Heart left ventricle (tissue), 16 donors: ENCODE measurements at places on chromosomes 16 and 17. TPM values are rescaled to one million over a fixed set of nuclear protein-coding genes. Genes with fewer than 3 reads are reported as not detected.

SOST gene
- not detected for total RNA-seq

DNA sequence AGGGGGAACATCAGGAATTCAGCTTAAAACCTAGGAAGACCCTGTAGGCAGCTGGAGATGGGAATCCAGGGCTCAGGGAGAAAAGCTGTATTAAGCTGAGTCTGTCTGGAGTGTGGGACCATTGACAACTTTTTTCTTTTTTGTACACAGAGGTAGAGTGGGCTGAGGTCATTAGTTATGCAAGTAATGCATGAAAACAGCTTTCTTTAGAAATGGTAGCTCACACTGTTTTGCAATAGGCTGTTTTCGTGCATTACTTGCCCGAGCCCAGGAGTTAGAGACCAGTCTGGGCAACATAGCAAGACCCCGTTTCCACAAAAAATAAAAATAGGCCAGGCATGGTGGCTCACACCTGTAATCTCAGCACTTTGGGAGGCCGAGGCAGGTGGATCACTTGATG, 46.5 kb downstream of the KATNIP start:
- H3K36me3 ChIP-seq = no peaks in the 10 kb centered on the region
- no peaks in the 10 kb centered on the region for H3K4me1 ChIP-seq
- H3K4me3 ChIP-seq = no peak overlapping the region
- H3K27me3 ChIP-seq = no peaks in the 10 kb centered on the region
- H3K27ac ChIP-seq = no peak overlapping the region

- H3K27me3 ChIP-seq = no peaks in the 10 kb centered on the region
- no peaks in the 10 kb centered on the region for H3K4me1 ChIP-seq
- no peak overlapping the region for H3K27ac ChIP-seq
- peaks cover 5% of the 10 kb centered on the region for H3K36me3 ChIP-seq
- no peak for DNase-seq
- H3K4me3 ChIP-seq = no peak overlapping the region
Measured at GRCh38 chr16:25177831-25178688, 38.7 kb upstream of the AQP8 start.

DNA sequence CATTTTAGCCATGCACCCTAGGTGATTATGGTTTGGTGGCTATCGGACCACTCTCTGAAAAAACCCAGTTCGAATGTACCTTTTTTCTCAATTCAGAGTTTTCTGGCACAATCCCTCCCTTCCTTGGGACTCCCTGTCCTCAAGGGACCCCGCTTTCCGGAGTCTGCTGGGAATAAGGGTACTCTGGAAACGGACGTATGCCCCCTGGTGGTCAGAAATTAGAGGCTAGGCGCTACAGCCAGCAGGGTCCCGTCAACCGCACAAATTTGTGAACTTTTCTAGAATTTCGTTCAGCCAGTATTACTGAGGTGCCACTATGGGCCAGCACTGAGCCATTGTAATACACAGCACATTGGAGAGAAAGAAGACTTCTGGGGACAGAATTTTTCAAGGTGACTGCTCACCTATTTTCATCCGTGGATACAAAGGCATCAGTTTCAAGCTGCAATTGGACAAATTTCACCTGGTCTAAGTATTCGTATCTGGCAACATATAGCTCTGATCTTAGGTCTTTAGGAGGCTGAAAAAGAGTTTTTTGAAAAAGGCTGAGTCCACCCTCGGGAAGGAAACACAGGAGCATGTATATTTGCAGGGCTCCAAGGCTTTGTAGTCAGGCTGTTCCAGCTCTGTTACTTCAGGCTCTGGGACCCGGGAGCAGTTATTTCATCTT, 27.1 kb upstream of the CRYBA1 start:
- no peaks in the 10 kb centered on the region for H3K27me3 ChIP-seq
- DNase-seq = peak; percentile 69
- no peaks in the 10 kb centered on the region for H3K4me1 ChIP-seq
- no peak overlapping the region for H3K4me3 ChIP-seq

DNA sequence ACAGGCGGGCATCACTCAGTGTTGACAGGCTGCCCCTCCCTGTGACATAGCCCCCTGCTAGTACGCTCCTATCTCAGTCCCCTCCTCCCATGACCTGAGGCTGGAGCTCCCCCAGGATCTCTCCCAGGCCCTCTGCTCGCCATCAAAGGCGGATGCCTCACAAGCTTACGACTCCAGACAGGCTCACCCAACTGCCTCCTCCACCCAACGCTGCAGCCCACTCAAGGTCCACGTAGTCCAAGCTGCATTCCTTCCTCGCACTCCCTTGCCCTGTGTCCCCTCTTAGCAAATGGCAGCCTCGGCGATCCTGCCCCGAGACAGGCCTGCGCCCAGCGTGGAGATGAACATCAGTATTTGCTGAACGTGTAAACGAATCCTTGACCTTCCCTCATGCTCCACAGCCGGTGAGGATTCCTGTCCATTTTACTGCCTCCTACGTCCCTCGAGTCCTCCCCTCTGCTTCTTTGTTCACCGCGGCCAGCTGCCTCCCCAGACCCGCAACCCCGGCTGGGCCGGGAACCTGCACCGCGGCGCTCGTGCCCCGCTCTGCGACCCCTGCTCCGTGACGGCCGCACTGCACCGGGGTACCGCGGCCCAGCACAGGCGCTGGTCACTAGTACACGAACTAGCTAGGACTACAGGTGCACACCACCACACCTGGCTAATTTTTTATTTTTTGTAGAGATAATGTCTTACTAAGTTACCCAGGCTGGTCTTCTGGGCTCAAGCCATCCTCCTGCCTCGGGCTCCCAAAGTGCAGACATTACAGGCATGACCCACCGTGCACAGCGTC, 838 bp upstream of the TMEM97 start:
- H3K27ac ChIP-seq = no peak overlapping the region
- no peaks in the 10 kb centered on the region for H3K27me3 ChIP-seq
- H3K4me1 ChIP-seq = peaks cover 20% of the 10 kb centered on the region

- DNase-seq = peak; percentile 76
- peak overlapping the region; percentile 88 for H3K27ac ChIP-seq
- H3K36me3 ChIP-seq = peaks cover 57% of the 10 kb centered on the region
- H3K4me1 ChIP-seq = peaks cover 53% of the 10 kb centered on the region
- no peaks in the 10 kb centered on the region for H3K27me3 ChIP-seq
- H3K4me3 ChIP-seq = no peak overlapping the region
Measured at GRCh38 chr17:17876959-17877528, 40.3 kb upstream of the SREBF1 start.

DNA sequence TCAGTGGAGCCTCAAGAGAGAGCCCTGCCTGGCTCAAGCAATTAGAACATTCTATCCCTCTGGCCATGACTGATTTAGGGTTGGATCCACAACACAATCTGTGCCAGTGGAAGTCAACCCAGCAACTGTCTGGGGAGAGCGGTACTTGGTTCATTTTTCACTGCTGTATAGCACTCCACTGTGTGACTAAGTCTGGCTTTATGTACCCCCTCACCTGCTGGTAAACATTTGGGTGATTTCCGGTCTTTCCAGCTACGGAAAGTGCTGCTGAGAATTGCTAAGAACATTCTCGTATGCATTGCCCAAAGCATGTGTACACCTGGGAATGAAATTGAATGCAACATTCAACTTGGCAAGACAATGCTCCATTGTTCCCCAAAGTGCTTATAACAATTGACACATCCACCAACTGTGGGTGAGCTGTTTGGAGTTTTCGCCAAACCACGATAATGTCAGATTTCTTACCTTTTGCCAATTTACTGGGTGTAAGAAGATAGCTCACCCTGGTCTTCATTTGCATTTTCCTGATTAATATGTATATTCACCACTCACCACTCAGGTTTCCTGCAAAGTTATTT, 63.5 kb upstream of the MED9 start:
- no peak for DNase-seq
- no peak overlapping the region for H3K4me3 ChIP-seq
- H3K27ac ChIP-seq = no peak overlapping the region
- peaks cover 7% of the 10 kb centered on the region for H3K4me1 ChIP-seq
- H3K27me3 ChIP-seq = no peaks in the 10 kb centered on the region
